ENCODE measurements at places on chromosomes 4 and X.

GRCh38 chrX:69307756-69308155 is 142.5 kb upstream of the PJA1 start:
- DNase-seq: no peak

DNA sequence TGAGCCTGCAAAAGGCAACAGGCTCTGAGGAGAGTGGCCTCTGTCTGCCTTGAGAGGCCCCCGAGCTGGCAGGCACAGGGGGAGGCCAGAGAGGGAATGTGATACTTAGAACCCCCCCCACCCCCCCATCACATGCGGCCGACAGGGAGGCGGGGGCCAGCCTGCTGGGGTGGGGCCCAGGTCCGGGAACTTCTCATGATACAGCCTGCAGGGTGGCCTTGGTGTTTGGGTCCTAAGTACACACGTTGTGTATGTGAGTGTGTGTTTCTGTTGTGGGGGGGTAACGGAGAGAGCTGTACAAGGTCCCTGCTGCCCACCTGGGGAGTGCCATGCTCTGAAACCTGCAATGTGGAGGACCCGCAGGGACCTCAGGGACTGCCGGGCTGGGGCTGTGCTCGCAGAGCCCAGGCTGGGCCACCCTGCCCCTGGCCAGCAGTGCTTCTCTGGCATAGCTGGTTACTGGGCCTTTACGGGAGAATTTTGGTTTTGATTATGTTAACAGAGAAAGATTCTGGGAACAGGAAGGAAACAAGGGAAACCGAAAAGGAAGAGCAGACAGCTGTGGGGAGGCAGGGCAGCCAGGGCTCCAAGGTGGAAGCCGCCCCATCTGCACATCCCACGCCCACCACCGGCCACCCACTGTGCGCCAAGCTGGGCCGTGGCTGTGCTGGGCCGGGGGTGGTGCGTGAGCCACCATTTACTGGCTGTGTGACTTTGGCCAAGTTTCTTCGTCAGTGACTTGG is 19.9 kb downstream of the SH3BP2 start:
- no peak for DNase-seq

DNA sequence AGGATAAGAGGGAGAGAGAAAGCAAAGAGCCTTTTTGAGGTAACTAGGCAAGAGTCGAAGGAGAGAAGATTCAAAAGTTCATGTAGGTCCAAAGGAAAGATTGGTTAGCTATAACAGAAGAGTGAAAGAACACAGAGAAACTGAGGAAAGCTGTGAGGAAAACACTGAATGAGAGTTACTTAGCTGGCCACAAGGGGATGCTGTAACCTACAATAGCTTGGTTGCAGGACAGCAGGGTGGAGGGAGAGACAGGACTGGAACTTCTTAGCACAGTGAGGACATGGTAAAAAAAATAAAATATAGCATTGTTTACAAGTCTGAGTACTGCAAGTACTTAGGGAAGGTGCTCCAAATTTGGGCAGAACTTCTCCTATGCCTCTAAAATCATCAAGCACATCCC is 48.3 kb downstream of the RAI2 start:
- DNase-seq: no peak

DNA sequence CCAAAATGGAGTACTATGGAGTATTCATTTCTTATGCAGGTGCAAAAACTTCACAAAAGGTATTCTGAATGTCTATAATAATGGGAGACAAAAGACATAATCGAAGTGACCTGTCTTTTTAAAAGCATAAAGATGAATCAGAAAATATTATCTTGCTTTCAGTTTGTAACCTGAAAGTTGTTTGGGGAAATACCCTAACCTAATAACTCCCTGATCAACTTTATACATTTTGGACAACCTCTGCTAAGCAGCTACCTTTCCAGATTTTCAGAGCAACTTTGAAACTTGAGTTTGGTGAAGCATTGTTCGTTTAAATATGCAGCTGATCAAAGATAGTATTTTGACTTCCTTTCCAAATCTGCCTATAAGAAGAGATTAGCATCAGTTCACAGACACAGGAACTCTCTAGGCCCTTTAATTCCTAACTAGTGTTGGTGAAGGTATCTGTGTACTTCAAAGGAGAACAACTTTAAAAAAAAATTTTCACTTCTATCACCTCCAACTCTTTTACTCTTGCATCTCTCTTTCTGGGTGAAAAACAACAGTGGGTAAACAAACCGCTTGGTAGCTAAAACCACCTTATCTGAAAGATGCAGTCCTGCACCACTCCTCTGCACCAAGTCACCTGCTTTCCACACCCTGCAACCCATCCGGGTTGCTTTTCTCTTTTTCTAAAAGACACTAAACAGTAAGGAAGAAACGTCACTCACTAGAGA is 26.5 kb downstream of the CD40LG start:
- DNase-seq: no peak

GRCh38 chrX:22758807-22759481 is 240.8 kb upstream of the DDX53 start:
- no peak for DNase-seq

DNA sequence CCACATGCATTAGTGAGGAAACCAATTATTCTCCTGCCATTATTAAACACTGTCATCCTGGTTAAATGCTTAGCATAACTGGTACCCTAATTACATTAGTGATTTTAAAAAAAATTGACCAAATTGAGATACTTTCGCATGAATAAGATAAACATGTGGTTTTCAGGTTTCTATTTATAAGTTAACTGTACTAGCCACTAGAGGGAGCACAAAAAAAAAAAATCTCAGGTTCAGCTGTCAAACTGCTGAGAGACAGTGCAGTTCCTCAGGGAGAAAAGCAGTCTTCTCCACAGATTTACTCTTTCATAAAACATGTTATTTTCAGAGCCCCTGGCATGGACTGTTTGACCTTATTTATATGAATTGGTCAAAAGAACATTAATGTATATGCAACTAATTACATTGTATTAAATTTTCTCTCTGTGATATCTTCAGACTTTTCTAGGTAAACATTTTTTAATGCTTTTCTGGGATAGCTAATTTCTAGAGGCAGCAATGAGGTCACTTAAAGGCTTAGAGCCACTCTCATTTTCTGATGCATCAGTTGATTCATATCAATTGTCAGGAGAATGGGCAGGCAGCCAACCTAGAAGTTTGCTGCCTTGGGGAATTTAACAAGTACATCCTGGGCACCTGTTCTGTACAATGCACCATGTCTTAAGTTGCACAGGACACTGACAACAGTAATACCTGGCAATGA is 167.5 kb downstream of the CDS1 start:
- no peak for DNase-seq

- DNase-seq: no peak
Measured at GRCh38 chrX:139126493-139126892, 404.0 kb upstream of the F9 start.

DNA sequence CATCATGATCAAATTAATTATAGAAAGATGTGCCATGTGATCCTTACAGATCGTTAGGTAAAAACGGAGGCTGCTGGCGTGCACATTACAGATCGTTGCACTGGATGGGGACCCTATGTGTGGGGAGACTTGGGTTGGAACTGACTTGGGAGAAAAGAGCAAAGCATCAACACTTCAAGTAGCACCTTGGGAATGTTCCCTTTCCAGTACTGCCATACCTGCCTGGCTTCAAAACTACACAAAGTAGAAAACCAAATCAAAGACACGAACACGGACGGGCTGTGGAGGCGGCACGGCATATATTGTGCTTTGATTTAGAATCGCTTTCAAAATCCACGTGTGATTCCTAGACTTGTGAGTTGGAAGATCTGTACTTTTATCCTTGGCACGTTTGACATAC is 898 bp downstream of the CMC4 start:
- no peak for DNase-seq

DNA sequence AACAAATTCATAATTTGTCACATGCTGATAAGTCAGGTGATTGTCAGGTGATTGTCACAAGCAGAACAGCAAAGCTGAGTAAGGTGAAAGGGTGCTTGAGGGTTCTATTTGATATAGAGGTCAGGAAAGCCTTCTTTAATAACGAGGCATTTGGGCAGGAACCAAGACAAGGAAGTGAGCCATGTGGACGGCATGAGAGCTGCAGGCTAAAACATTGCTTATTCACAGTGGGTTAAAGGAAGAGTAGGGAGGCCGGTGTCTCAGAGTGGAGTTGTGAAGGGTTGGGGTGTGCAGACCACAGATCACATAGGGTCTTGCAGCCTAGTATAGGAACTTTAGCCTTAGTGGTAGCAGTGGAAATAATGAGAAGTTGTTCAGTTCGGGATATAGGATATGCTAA is 31.3 kb upstream of the CYP2U1 start:
- DNase-seq: no peak

DNA sequence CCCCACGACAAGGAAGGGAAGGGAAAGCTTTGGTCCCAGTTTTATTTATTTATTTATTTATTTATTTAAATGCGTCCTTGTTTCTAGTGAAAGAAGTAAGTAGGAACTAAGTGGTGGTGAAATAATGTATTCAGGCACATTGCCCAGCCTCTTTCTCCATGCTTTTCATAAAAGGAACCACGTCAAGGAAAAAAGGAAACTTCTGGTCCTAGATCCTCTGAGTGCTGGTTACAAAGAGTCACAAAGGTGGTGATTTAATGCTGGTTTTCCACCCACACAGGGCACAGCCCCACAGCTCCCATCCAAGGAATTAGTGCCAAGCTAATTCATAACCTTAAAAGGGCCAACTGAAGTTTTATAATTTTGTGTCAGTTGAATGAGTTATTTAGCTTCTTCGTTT is 206.6 kb upstream of the GYPA start:
- no peak for DNase-seq

- no peak for DNase-seq
Measured at GRCh38 chr4:37567836-37568235, 118.3 kb downstream of the RELL1 start.
